ENCODE measurements at places on chromosomes 7 and 10. TPM values are rescaled to one million over a fixed set of nuclear protein-coding genes. Genes with fewer than 3 reads are reported as not detected.
A peak's percentile ranks its signal among the peaks of the same experiment; 100 is the strongest.

DNA sequence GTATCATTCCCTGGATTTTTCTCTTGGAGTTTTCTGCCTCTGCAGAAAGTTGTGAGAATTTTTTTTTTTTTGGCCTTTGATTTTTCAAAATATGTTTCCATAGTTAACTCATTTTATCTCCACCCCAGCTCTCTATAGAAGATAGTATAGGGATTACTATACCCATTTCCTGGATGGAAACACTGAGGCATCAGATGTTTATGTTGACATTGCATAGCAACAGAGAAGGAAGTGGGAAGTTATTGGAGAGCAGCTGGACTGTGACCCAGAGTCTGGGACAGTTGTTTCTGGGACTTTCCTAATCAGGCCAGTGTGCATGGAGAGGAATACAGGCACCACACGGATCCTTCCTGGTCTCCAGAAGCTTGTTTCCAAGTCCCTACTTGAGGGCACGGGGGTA lies 158.0 kb downstream of the CDH23 start:
- DNase-seq: no peak

- no peak for DNase-seq
Observed at GRCh38 chr7:18828260-18828993, 289.0 kb downstream of the TWIST1 start.

- no peak for DNase-seq
Observed at GRCh38 chr7:31333291-31333690, 7.2 kb downstream of the NEUROD6 start.

- DNase-seq: no peak
Observed at GRCh38 chr7:108839076-108839475, 269.4 kb downstream of the DNAJB9 start.

- no peak for DNase-seq
Observed at GRCh38 chr10:97711640-97712572, 1.6 kb upstream of the MARVELD1 start.

DNA sequence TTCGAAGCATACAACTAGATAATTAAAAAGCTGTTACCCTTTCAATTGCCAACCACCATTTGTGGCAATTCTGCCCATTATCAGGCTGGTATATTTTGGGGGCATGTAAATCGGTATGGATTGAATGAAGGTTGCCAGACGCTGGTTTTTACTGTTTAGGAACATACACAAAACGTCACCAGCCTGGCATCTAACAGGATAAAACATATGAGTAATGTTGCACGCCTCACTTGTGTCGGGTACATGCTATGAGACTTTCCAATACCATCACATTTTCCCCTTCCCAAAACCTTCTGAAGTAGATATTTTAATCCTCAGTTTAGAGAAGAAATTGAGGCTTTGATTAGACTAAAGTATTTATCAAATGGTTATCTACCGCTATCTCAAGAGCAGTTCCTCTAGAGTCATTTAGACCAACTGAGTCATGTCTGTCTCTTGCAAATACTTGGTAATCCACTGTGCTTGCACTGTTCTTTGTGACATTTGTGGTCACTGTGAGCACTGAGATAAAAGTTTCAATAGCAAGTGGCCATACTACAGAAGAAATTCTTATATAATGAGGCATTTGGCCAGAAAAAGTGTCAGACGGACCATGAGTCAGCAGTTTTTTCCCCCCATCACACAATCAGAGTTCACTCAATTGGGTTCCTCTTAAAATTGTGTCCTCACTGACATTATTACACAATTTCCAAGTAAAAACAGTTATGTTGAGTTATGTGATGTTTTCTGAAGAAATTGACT lies 498.7 kb downstream of the NXPH1 start:
- no peak for DNase-seq

DNA sequence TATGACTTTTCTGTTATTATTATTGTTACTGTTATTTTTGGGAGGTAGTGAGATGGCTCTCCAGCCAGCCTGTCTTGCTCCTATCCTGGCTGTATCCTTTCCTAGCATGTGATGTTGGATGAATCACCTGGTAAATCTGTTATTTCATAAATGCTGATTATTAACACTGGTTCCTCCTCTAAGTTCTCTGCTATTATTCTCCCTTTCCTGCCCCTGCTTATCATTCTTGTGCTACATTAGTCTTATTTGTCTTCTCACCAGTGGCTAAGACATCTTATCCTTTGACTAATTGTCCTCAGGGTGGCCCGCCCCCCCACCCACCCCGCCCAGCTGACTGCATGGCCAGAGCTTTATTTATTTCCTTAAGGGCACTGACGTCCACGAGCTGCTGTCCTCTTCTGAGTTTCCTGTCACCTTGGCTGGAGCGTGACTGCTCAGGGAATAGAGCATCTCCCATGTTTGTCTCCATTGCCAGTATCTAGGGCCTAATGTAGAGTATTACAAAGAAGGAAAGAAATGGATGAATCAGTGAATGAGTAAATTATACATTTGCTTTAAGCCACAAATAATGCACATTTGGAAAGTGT lies 110.1 kb upstream of the KLF6 start:
- DNase-seq: no peak

DNA sequence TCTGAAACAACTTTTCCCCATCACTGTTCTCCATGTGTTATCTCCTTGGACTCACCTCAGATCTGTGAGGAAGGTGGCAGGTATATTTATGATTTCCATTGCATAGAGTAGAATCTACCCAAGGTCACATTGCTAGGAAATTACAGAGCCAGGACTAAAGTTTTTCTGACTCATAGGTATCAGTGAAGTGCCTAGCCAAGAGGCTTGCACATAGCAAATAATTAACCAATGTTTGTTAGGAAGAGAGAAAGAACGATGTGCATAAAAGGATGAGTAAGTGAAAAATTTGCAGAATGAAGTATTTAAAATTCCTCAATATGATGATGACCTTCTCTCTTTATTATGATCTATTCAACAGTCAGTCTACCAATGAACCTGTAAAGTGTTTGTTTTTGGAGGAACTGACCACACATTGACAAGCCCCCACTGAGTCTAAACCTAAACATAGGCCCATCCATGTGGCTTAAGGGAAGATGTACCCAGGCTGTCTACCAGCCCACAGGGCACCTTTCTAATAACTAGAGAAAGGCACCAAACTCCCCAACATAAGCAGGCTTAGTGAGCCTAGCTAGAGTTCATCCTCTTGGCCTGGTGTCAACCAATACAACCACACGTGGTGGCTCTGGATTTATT lies 252.9 kb upstream of the ZMIZ1 start:
- no peak for DNase-seq

GRCh38 chr10:132986076-132986475 lies 43.7 kb upstream of the CFAP46 start:
- no peak for DNase-seq

GRCh38 chr10:18306031-18306430 lies 165.8 kb downstream of the CACNB2 start:
- no peak for DNase-seq

GRCh38 chr10:48671914-48672595 lies 12.6 kb upstream of the WDFY4 start:
- DNase-seq: no peak

DNA sequence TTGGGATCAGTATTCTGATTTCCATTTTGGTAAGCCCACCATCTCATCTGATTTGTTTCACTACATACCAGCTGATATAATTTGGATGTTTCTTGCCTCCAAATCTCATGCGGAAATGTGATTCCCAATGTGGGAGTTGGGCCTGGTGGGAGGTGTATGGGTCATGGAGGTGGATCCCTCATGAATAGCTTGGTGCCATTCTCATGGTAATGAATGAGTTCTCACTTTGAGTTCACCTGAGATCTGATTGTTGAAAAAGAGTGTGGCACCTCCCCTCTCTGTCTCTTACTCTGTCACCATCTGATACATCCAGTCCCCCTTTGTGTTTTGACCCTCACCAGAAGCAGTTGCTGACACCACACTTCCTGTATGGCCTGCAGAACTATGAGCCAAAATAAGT lies 347.3 kb downstream of the ARL4A start:
- DNase-seq: no peak

DNA sequence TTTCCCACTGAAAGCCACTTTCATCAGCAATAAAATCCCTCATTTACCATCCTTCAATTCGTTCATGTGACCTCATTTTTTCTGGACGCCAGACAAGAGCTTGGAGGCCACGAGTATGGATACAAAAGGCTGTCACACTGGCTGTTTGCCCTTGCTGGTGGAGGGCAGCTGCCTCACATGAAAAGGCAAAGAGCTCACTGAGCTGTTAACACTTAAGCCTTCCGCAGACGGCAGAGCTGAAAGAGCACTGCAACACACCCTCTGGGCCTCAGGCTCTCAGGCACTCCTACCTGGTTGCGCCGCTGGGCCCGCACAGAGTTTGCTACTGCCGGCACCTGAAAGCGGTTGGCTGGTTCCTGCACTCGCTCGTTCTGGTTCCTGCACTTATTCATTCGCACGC lies 193.5 kb downstream of the CFTR start:
- DNase-seq: peak; percentile 13

DNA sequence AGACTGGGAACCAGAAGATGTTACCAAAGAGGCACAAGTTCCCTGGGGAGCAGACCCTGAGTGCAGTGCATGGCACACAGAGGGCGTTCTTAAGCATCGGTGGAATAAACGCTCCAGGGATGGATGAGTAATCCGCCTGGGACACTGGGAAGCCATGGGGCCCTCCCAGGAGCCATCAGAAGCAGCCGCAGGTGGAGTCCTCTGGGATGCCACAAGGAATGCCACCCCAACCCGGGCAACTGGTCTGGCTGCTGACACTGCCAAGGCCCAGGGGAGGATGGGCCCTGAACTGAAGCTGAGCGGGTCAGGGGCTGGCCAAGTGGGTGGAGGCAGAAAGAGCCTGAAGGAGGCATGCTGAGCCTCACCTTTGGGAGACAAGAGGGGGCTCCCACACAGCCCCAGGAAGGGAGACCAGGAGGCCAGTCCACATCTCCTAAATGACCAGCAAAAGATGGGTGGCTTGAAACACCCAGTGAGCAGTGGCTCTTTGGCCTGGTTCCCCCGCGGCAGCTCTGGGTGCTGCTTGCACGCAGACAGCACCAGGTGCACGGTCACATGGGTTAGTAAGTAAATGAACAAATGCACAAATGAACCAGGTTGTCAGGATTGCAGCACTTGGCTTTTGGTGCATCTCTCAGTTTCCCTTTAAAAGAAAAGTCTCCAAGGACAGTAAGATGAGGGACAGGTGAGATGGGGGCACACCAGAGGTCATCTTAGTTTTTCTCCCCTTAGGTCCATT lies 141.3 kb upstream of the ZMIZ1 start:
- DNase-seq: no peak

- no peak for DNase-seq
Observed at GRCh38 chr7:53418834-53419482, 383.5 kb downstream of the POM121L12 start.

- no peak for DNase-seq
Observed at GRCh38 chr10:86599041-86599440, 55.3 kb upstream of the OPN4 start.

GRCh38 chr10:74419491-74419951 lies 268.5 kb downstream of the ADK start:
- peak; percentile 3 for DNase-seq

- no peak for DNase-seq
Observed at GRCh38 chr10:10792681-10793080, 225.0 kb upstream of the CELF2 start.

DNA sequence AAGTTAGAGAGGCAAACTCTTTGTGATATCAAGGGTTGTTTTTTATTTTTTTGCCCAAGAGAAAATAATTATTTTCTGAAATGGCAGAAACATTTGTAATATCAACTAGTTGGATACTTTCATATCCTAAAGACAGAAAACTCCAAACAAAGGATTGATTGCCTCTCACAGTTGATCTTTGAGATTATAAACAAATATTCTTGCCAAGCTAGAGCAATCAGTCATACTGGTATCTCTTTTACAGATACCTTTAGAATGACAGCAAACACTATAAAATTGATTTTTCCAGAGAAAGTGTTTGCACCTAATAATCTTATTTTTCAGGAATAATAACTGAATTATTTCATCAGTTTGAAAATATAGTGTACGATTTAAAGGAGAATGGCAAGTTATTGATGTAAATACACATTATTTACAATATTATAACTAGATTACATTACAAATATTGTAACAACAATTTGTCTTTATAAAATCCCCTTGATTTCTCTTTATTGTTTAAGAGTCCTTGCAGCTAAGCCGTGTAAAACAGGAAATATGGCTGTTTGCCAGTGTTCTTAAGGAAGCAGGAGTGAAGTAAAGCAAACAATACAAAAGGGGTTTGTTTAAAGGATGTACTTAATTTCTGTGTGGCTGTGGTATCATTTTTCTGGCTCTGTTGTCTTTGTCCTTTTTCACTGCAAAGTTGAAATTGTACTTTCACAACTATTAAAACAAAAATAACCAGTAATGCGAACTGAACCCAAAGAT lies 58.4 kb downstream of the MAPK8 start:
- DNase-seq: no peak

DNA sequence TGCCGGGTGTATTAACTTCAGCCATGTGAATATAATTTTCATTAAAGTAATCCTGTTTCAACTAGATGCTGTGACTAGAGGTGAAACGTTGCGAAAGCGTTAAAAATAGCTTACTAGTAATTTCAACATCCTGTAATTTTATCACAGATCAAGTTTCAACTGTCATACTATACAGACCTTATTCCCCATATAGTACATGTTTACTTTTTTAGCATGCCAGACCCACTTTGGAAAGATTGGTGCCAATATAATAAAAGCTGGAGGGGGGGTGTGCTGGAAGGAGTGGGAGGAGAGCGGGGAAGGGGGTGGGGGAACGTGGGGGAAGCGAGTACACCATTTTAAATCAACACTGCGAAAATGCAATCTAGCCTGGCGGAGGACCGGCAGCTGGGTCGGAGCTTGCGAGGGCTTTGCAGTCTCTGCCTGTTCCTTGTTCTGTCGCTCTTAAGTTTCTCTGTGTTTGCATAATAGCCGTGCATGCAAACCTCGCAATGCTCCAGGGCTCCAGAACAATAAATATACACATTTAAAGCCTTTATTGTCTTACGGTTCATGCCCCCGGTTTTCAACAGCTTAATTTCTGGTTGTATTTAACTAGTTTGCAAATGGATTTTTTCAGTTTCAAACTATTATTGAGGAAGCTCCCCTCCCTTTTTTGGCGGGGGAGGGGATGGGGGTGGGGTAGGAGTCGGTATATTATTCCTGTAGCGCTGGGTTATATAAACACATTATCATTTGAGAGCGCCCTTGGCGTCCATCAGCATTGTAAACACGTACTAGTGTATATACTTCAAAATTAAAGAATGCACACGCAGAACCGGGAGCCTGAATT lies 1.3 kb upstream of the ARID5B start:
- peak; percentile 54 for DNase-seq

The ICA1 gene
- 5.4 TPM for total RNA-seq

The PTF1A gene
- total RNA-seq: 0.48 TPM

The AS3MT gene
- total RNA-seq: 10.7 TPM

The LRGUK gene
- 0.59 TPM for total RNA-seq

The ADCYAP1R1 gene
- total RNA-seq: 1.8 TPM

The PRF1 gene
- not detected for total RNA-seq

The TMEM184A gene
- 0.74 TPM for total RNA-seq

The PHYHIPL gene
- not detected for total RNA-seq

The IL6 gene
- 0.69 TPM for total RNA-seq

The PRLHR gene
- total RNA-seq: not detected

The OIT3 gene
- 0.10 TPM for total RNA-seq

The ANKMY2 gene
- 16.8 TPM for total RNA-seq

The SFTPD gene
- 0.21 TPM for total RNA-seq

The INMT gene
- 3.9 TPM for total RNA-seq
